ENCODE measurements at places on chromosomes 2 and 18.

- DNase-seq: no peak
Observed at GRCh38 chr2:150718280-150718679, 230.8 kb upstream of the RND3 start.

- DNase-seq: no peak
Observed at GRCh38 chr2:224436634-224437033, 34.7 kb upstream of the FAM124B start.

- no peak for DNase-seq
Observed at GRCh38 chr2:108403494-108403893, 25.7 kb downstream of the SULT1C4 start.

DNA sequence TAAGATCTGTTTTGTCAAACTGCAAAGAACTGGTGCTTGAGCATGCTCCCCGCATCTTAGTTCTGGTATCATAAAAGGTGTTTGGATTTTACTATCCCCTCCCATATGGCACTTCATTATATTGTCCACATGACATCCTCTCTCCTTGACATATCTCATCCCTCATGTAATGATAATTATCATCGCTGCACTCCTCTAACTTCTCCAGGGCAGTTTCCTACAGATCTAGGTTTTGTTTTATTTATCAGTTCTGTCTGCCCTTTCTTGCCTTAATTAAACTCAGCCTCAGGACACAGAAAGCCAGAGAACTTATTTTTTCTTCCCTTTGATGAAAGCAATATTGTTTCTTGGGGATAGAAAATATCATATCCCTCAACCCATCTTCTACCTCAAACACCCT is 129.6 kb upstream of the DDX18 start:
- no peak for DNase-seq

GRCh38 chr18:12371590-12371989 is 5.4 kb downstream of the AFG3L2 start:
- no peak for DNase-seq

- DNase-seq: no peak
Observed at GRCh38 chr2:16293398-16293797, 353.0 kb downstream of the MYCN start.

GRCh38 chr2:26189751-26190150 is 16.9 kb downstream of the GAREM2 start:
- DNase-seq: no peak

- DNase-seq: no peak
Observed at GRCh38 chr2:44420725-44421124, 59.0 kb downstream of the CAMKMT start.

GRCh38 chr2:69509011-69509749 is 71.9 kb upstream of the NFU1 start:
- DNase-seq: no peak

GRCh38 chr2:200482194-200482593 is 27.7 kb downstream of the KCTD18 start:
- DNase-seq: no peak

DNA sequence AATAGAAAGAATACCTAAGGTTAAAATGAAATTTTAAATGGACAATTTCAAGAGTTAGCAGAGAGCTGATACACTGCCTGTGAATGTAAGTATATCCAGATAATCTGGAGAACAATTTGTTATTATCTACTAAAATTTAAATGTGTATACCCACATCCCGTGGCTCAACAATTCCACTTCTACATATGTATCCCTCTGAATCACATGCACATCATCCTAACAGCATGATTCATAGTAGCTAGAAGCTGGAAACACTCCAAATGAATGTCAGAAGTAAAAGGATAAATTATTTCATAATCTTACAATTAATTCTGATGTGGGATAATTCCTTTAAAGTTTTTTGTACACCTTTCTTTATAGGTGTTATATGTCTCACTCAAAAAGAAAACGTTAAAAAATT is 87.9 kb downstream of the CNTNAP5 start:
- no peak for DNase-seq

GRCh38 chr2:191202881-191203397 is 42.3 kb upstream of the MYO1B start:
- no peak for DNase-seq

DNA sequence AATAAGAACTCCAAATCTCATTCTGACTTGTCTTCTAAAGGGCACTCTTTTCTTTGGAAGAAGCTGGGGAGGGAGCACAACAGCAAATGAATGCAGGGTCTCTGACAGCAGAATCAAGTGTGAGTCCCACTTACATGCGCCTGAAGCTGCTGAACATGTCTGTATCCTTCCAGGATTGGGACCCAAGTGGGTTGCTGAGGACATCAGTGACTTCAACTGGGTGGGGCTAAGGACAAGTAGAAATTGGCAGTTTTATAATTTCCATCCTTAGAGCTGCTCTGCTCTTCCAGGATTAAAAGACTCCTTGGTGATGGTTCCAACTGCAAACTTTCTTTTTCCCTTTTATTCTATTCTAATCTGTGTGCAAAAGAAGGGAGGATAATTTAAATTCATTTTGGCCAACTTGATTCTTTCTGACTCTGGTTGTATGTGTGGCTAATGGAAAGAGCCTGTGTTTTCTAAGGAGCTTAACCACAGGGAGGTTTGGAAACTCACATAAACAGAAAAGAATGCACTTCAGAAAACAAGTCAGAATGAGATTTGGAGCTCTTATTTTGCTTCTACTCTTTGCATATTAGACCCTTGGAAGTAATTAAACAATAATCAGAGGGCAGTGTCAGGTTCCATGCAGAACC is 20.6 kb downstream of the ANTXR1 start:
- DNase-seq: no peak

DNA sequence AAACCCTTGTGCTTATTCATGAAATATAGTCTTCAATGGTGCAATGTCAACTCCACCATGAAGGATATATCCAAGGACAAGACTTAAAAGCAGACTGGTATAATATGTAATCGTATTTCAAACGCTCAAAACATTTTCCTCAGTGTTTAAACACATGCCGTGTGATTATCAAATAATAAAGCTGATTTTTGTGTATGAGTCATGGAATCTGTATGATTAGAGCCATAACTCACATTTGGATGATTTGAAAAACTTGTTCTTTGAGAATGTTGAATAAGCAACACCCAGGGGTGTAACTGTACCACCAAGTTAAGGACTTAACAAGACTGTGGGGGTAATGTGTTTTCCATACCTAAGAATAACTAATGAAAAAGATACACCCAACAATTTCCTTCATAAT is 215.3 kb downstream of the STK39 start:
- DNase-seq: no peak

- no peak for DNase-seq
Observed at GRCh38 chr2:150100336-150100735, 387.1 kb downstream of the RND3 start.

- DNase-seq: no peak
Observed at GRCh38 chr2:237130562-237131421, 45.1 kb downstream of the COPS8 start.

DNA sequence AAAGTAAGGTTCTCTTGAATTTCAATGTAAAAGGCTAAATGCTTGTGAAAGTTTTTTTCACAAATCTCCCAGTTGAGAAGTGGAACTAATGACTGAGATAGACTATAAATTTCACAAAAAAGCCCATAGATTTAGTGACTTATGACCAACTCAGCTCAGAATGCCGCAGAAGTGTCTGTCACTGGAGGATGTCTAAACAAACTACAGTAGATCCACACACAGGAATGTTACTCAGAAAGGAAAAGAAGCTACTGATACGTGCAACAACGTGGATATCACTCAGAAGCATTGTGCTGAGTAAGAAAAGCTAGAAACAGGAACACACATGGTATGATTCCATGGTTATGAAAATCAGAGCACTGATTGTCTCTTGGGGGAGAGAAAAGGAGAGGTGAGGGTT is 151.9 kb downstream of the DOCK10 start:
- no peak for DNase-seq

DNA sequence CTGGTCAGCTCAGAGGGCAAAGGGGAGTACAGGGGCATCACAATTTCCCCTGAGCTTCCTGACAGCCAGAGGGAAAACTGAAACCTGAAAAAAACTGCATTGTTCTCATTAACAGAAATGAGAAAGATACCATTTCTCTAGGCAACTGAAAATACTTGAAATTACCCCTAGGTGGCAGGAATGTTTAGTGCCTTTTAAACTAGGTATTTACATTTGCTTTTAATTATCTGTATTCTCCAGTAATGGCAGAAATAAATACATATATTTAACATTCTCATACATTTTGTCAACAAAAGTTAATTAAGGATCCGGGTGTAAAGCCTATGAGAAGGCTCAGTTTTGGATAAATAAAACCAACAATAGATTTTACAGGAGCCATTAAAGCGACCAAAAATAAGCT is 34.5 kb downstream of the RPL31 start:
- no peak for DNase-seq

DNA sequence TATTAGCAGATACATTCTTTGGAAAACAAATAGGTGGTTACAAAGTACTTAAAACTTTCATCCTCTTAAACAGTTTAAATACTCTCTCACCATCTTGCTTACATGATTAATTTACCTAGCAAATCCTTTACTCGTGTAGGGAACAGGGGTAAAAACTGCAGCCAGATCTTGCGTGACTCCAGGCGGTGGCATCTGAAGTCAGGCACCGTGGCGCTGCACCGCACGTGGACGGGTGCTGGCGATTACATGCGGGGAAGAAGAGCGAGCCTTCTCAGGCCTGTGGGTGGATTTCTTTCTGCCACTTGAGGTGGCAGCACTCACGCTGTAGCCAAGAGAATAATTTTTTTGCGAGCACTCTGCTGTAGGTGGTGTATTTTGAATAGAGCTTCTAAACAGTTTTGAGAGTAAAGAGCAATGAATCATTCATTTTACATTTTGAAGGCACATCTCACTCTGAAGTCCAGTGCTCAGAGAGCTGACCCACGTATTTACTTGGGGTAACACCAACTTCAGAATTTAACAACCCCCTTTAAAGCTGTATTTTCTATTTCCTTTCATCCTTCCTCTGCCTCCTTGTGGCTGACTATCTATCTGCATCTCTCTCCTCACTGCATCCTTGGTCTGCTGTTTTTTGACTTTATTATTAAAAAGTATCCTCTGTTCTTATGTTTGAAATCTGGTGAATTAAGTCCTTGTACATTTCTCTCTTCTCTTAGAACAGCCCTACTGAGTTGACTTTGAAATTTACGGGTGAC is 68.9 kb downstream of the EPAS1 start:
- no peak for DNase-seq

GRCh38 chr2:8517850-8518498 is 163.9 kb upstream of the ID2 start:
- DNase-seq: no peak

- DNase-seq: no peak
Observed at GRCh38 chr2:241755166-241755565, 20.7 kb downstream of the D2HGDH start.

DNA sequence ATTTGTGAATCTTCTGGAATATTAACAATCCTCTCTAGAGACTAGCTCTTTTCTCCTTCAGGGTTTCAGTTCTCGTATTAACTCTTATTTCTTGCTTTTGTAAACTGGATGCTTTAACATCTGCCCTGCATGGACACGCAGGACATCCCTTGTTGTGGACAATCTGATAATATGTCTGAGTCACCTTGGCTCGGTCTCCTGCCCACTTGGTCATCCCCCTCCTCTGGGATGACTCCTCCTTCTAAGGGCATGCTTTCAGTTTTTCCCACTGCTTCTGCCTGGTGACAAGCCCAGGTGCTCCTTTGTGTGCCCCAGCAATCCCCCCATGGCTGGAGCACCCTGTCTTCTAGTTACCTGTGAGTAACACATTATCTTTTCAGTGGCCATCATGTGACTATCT is 460.5 kb downstream of the DSC3 start:
- DNase-seq: no peak

DNA sequence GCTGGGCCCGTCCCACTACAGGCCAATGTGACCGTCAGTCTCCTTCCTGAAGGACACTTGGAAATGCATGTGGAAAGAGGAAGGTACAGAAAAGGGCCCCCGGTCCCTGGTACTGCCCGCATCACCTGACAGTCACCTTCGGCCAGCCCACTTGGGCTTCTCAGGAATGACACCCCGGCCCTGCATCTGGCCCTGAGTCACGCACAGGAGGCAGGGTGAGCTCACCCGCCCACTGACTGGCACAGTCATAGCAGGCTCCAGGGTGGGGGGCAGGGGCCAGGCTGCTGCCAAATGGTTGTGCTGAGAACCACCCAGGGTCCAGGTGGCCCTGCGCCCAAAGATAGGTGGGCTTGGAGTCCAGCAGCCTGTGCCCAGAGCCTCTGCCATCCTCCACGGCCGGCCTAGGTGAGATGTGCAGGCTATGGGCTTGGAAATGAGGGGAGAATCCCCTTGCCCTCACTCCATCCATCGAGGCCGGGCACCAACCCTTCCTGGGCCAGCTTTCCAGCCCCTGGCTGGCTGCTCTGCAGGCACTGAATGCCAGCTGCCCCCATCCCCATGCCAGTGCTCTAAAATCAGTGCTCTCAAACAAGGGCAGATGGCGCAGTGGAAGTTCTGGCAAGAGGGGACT is 14.1 kb downstream of the EMX1 start:
- DNase-seq: no peak

DNA sequence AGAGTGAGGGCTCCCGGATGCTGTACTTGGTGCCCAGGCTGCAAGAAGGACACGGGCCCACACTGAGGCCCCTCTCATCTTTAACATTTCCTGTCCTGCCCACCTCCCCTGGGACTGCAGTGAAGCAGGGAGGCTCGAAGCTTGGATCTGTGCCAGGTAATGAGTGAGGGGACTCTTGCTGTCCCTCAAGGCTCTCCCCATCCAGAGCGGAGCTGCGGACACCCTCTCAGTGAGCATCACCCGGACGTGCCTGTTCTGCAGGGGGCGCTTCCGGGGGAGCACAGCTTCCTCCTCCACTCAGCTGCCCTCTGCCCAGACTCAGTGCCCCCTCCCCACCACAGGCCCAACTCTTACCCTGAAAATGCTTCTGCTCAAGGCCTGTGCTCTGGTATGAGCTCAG is 150.0 kb upstream of the MYCN start:
- DNase-seq: no peak

- DNase-seq: no peak
Observed at GRCh38 chr2:96913398-96914202, 43.7 kb upstream of the SEMA4C start.

- DNase-seq: no peak
Observed at GRCh38 chr2:118133916-118134315, 45.6 kb downstream of the INSIG2 start.

- no peak for DNase-seq
Observed at GRCh38 chr2:224111576-224111975, 72.5 kb upstream of the SERPINE2 start.

GRCh38 chr2:17877811-17878280 is 621 bp upstream of the KCNS3 start:
- no peak for DNase-seq

DNA sequence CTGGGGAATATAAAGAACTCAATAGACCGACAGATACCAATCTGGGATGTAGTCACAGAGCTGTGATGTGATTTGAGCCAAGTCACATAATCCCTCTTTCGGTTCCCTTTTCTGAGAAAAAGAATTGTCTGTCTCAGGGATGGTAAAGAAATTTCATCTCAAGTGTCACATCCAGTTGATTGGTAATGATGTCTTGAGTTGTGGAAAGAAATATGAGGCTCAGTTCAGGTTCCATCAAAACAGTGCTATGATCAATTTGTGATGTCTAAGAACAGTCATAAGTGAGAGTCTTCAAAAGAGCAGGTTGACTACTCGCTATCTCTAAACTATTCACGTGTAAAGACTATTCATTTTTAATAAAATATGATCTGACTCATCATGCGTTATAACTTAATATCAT is 223.3 kb downstream of the METTL4 start:
- no peak for DNase-seq

Measured in NCI-H1417 treated with DMSO at 0.1 percent for 48 hours (cell line).